ENCODE measurements at places on chromosomes 11 and 22.

DNA sequence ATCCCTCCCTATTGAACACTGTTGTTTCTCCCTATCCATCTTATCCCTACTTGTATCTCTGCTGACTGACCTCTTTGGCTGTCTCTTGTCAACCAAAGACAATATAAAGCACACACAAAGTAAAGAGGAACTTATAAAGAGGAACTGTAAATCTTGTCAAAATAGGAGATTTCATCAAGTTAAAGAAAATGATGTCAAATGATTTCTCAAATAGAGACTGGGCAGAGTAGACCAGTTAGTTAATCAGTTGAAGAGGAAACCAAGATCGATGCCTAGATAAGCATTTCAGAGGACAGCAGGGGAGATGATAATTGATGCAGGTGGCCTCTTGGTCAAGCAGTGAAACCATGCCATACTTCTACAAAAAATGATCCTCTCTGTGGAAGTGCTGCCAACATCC lies 22.7 kb downstream of the KCNQ1OT1 start:
- H3K4me1 ChIP-seq = peaks cover 8% of the 10 kb centered on the region
- DNase-seq = no peak
- no peak overlapping the region for H3K4me3 ChIP-seq
- no peak overlapping the region for H3K27ac ChIP-seq

DNA sequence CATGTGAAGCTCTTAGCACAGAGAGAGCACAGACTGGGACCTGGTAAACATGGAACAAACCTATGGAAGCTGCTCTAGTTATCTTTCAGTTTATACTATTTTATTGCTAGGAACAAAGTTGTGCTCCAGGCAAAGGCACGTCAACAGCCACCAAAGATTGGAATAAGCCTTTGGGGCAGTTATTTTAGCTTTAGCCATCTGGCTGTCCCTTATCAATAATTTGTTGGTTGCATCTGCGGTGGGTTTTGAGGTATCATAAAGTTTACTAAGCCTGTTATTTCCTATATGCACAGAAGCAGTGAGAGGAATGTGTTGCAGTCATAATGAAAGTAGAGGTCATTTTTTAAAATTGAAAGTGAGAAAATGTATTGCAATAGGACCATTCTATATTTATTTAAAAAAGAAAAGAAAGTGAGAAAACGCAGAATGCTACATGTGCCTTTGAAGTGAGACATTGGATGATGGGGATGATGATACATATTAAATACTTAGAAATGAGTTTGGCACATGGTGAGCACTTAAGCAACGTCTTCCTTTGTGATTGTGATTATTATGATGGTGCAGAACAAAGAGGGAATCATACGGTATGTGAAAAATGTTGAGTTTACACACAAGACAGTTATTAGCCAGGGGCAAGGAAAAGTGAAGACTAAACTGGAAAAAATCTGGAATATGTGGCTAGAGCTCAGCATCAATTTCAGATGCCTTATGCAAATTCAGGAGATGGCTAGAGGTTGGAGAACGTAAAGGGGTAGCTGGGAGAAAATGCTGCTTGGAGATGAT lies 58.3 kb downstream of the PRR5L start:
- H3K4me1 ChIP-seq = no peaks in the 10 kb centered on the region
- no peak overlapping the region for H3K27ac ChIP-seq
- H3K4me3 ChIP-seq = no peak overlapping the region
- H3K27me3 ChIP-seq = no peaks in the 10 kb centered on the region

DNA sequence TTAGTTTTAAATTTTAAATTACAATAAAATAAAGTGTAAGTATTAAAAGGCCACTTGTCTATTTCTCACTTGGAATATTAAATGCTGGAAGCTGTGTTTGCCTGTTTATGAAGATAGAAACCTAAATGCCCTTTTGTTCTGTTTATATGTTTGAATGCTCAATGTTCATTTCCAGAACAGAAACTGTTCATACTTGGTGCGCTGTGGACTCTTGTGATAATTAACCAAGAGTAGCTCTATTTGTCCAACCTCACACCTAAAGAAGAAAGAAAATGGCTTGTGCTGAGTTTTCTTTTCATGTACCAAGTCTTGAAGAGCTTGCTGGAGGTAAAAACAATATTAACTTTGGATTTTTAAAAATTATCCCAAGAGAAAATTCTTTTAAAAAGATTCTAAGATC lies 5.7 kb downstream of the C11orf54 start:
- no peak overlapping the region for H3K27ac ChIP-seq
- H3K36me3 ChIP-seq = no peaks in the 10 kb centered on the region
- DNase-seq = no peak
- no peaks in the 10 kb centered on the region for H3K4me1 ChIP-seq

GRCh38 chr11:67283481-67283963 lies 5.6 kb upstream of the ANKRD13D start:
- no peak for DNase-seq
- H3K4me3 ChIP-seq = no peak overlapping the region
- H3K4me1 ChIP-seq = peaks cover 9% of the 10 kb centered on the region
- peaks cover 22% of the 10 kb centered on the region for H3K36me3 ChIP-seq
- no peaks in the 10 kb centered on the region for H3K27me3 ChIP-seq
- H3K27ac ChIP-seq = no peak overlapping the region

DNA sequence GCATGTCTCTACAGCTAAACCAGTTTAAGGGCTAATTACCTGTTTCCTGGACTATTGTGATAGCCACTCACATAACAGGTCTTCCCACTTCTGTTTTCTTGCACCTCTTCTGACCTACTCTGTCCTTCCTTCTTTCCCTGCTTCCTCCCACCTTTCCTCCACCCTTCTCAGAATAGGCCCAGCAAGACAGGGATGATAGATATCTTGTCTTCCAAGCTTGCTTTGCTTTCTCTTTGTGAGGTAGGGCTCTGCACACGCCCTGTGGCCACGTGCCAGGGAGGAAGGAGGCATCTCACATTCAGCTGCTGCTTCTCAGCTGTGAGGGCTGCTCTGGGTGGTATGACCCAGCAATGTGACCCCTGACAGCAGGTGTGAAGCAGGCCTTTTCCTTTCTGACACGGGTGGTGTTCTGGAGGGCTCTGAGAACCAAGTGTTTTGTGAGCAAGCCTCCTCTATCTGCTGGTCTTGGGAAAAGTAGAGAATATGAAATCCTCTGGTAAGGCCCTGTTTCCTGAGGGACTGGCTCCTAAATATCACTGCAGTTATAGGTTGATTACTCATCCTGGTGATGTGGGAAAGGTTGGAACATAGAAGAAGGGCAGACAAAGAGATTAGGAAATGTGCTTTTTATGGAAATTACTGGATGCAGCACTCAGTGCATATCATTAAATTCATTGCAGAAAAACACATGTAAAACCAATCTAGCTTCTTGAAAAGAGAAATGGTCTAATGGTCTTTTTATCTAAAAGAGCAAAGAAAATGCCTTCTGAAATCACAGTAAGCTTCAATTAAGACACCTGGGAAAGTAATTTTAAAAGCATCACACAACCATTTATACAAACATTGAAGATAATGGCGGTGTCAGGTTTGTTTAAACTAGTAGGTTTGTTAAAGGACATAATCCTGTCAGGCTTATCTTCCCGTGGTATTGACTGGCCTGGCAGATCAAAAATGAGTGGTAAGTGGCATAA lies 8.5 kb downstream of the AMOTL1 start:
- H3K4me1 ChIP-seq = peaks cover 7% of the 10 kb centered on the region
- no peaks in the 10 kb centered on the region for H3K27me3 ChIP-seq
- H3K27ac ChIP-seq = peak overlapping the region; percentile 41
- no peak for DNase-seq
- H3K4me3 ChIP-seq = no peak overlapping the region
- no peaks in the 10 kb centered on the region for H3K36me3 ChIP-seq

GRCh38 chr11:92979176-92979575 lies 9.7 kb downstream of the MTNR1B start:
- H3K4me3 ChIP-seq = no peak overlapping the region
- H3K27me3 ChIP-seq = no peaks in the 10 kb centered on the region
- no peak for DNase-seq
- H3K27ac ChIP-seq = no peak overlapping the region
- H3K36me3 ChIP-seq = no peaks in the 10 kb centered on the region
- no peaks in the 10 kb centered on the region for H3K4me1 ChIP-seq

GRCh38 chr11:64719406-64719805 lies 3.6 kb downstream of the NRXN2 start:
- H3K36me3 ChIP-seq = no peaks in the 10 kb centered on the region
- no peak overlapping the region for H3K4me3 ChIP-seq
- no peak for DNase-seq
- H3K27ac ChIP-seq = no peak overlapping the region

- H3K36me3 ChIP-seq = no peaks in the 10 kb centered on the region
- DNase-seq = no peak
- peak overlapping the region; percentile 69 for H3K27ac ChIP-seq
- H3K4me3 ChIP-seq = no peak overlapping the region
- no peaks in the 10 kb centered on the region for H3K4me1 ChIP-seq
These were observed 40.7 kb downstream of the CSTPP1 start for GRCh38 chr11:46977038-46977813.

GRCh38 chr22:36833073-36833472 lies 16.2 kb upstream of the PVALB start:
- H3K4me1 ChIP-seq = no peaks in the 10 kb centered on the region

DNA sequence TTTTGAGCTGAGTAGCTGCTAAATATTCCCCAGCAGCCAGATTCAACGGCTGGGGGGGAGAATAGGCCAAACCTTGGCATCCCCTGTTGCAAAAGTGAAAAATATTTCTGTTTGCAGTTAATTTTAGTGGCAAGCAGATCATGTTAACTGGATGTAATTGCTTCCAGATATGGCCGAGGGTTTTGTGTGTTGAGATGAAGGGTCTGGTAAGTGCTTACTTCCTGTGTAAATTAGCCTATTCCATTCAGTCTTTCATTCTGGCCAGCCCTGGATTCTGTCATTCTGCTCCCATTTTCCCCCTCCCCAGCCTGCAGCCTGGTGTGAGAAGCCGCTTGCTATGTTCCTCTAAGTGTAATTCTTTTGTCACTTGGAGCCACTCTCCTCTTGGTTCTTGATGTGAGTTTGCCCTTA lies 17.4 kb downstream of the ZBTB16 start:
- H3K27ac ChIP-seq = peak overlapping the region; percentile 26
- H3K4me3 ChIP-seq = peak overlapping the region; percentile 55
- H3K27me3 ChIP-seq = no peaks in the 10 kb centered on the region
- H3K36me3 ChIP-seq = no peaks in the 10 kb centered on the region
- no peak for DNase-seq

DNA sequence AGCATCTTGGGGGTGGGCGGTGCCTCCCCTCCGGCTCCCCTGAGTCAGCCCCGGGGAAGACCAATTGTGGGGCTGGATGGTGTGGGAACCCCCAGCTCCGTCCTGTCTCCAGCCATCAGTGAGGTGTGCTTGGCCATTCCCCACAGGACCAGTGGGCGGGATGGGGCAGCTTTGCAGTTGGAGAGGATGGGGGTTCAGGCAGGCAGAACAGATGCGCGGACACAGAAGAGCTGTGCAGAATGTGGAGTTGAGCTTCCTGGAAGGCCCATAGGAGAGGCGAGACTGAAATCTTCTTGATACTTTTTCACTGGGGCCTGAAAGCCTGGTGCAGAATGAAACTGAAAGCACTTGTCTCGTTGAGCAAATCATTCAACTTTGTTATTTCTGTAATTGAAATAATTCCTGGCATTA lies 23.8 kb downstream of the PARVB start:
- H3K4me3 ChIP-seq = no peak overlapping the region
- H3K27me3 ChIP-seq = no peaks in the 10 kb centered on the region
- H3K36me3 ChIP-seq = no peaks in the 10 kb centered on the region
- no peaks in the 10 kb centered on the region for H3K4me1 ChIP-seq
- H3K27ac ChIP-seq = no peak overlapping the region
- no peak for DNase-seq

GRCh38 chr11:12889243-12889642 lies 119.9 kb upstream of the RASSF10 start:
- no peak for DNase-seq
- no peaks in the 10 kb centered on the region for H3K27me3 ChIP-seq
- H3K27ac ChIP-seq = peak overlapping the region; percentile 68
- peaks cover 4% of the 10 kb centered on the region for H3K4me1 ChIP-seq

DNA sequence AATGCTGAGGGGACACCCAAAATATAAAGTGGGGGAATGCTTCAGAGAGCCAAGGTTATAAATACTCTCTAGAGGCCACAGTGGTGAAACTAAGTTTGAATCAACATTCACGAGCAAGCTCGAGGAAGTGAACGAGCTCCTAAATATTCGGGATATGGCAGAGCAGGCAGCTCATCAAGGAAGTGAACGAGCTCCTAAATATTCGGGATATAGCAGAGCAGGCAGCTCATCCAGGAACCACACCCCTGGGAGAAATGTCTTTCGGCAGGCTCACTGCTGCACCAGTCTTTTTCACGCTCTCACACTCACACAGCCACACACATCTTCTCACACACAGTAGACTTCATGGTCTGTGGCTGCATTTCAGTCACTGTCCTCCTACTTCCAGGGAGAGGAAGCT lies 787.5 kb downstream of the OPCML start:
- H3K27me3 ChIP-seq = no peaks in the 10 kb centered on the region
- no peaks in the 10 kb centered on the region for H3K4me1 ChIP-seq
- no peaks in the 10 kb centered on the region for H3K36me3 ChIP-seq

- DNase-seq = no peak
- no peaks in the 10 kb centered on the region for H3K27me3 ChIP-seq
- H3K27ac ChIP-seq = no peak overlapping the region
- no peak overlapping the region for H3K4me3 ChIP-seq
These were observed 4.4 kb downstream of the TSG101 start for GRCh38 chr11:18522388-18522787.

DNA sequence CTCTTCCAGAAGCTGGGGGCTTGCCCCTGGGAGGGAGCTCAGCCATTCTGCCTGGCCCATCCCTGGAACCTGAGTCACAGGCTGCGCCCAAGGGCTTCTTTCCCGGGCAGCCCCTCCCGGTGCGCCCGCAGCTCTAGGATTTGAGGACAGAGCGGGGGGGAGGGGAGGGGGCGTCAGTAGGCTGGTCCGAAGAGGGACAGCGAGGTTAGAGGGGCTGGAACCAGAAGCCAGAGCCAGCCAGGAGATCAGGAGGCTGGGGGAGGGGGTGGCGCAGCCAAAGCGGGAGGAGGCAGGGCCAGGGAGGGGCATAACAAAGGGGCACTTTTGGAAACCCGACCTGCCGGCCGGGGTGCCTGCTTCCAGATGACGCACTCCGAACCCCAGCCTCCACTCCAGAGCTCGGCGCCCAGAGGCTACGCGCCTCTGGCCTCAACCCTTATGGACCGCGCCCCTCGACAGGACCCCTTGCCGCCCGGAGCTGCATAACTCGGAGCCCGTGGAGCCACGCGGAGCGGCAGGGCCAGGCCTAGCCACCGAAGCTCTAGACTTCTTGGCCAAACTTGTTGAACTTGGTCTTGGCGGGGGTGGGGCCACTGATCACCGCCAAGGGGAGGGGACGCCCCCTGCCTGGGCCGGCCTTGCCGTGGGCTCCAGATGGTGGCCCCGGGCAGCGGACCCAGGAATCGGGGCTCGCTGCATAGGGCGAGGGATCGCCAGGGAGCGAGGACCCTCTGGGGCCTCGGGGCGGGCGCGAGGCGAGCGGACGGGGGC lies 744 bp downstream of the PACSIN3 start:
- peak overlapping the region; percentile 91 for H3K27ac ChIP-seq
- peaks cover 10% of the 10 kb centered on the region for H3K4me1 ChIP-seq
- DNase-seq = peak; percentile 62
- peak overlapping the region; percentile 86 for H3K4me3 ChIP-seq

- peaks cover 3% of the 10 kb centered on the region for H3K36me3 ChIP-seq
- no peak for DNase-seq
- no peaks in the 10 kb centered on the region for H3K4me1 ChIP-seq
- H3K4me3 ChIP-seq = no peak overlapping the region
- H3K27ac ChIP-seq = no peak overlapping the region
These were observed 10.1 kb upstream of the DCPS start for GRCh38 chr11:126293726-126294125.
